Smooth muscle cell of trachea (primary cell): ENCODE measurements at places on chromosomes 12 and 14. TPM values are rescaled to one million over a fixed set of nuclear protein-coding genes. Genes with fewer than 3 reads are reported as not detected.

Gene DEGS2
- total RNA-seq = under 0.01 and 1.5 TPM in 2 replicates

Gene GPR137C
- 0.17 and 0.58 TPM in 2 replicates for total RNA-seq

Gene MGAT4C
- not detected in 2 replicates for total RNA-seq

Gene AKAP6
- total RNA-seq = 0.29 and 0.50 TPM in 2 replicates

Gene DPY19L2
- 0.73 and 2.3 TPM in 2 replicates for total RNA-seq

Gene SAV1
- 50.0 and 60.9 TPM in 2 replicates for total RNA-seq

Gene SDSL
- 5.8 and 6.1 TPM in 2 replicates for total RNA-seq

Gene DCN
- total RNA-seq = 863 and 1,986 TPM in 2 replicates

Gene GPR84
- not detected in 2 replicates for total RNA-seq

Gene SLC7A8
- total RNA-seq = 14.7 and 24.8 TPM in 2 replicates

Gene PPP1CC
- 91.5 and 166 TPM in 2 replicates for total RNA-seq

Gene FOXG1
- total RNA-seq = 0.44 and 0.83 TPM in 2 replicates

Gene BORCS5
- 21.1 and 34.4 TPM in 2 replicates for total RNA-seq

Gene MAP3K9
- total RNA-seq = 0.15 and 0.17 TPM in 2 replicates

Gene C12orf50
- total RNA-seq = 0.17 TPM in 1 of 2 replicates, not detected in the other

Gene SERPINA3
- total RNA-seq = 0.15 and 3.5 TPM in 2 replicates

Gene GPR65
- under 0.01 TPM in 1 of 2 replicates, not detected in the other for total RNA-seq

Gene POTEM
- total RNA-seq = not detected in 2 replicates

Gene SPTB
- total RNA-seq = under 0.01 TPM in 1 of 2 replicates, not detected in the other

Gene FOXN4
- not detected in 2 replicates for total RNA-seq

Gene CFL2
- total RNA-seq = 104 and 154 TPM in 2 replicates

Gene SOX5
- total RNA-seq = 7.9 and 13.4 TPM in 2 replicates

Gene MYO1A
- not detected in 2 replicates for total RNA-seq

Gene RHEBL1
- total RNA-seq = 0.15 TPM in 1 of 2 replicates, not detected in the other

Gene TCTN2
- total RNA-seq = 10.8 and 12.4 TPM in 2 replicates

Gene CARMIL3
- 0.15 and 0.33 TPM in 2 replicates for total RNA-seq

Gene BDKRB2
- total RNA-seq = 67.2 and 253 TPM in 2 replicates

Gene ZDHHC22
- total RNA-seq = not detected in 2 replicates

Gene PTPN6
- total RNA-seq = under 0.01 TPM in 1 of 2 replicates, not detected in the other

Gene PIWIL1
- 0.17 TPM in 1 of 2 replicates, not detected in the other for total RNA-seq

Gene CCDC88C
- 0.15 and 0.17 TPM in 2 replicates for total RNA-seq

Gene GUCY2C
- total RNA-seq = not detected in 2 replicates

Gene NEDD1
- total RNA-seq = 21.2 and 36.1 TPM in 2 replicates

Gene TSPAN19
- under 0.01 TPM in 1 of 2 replicates, not detected in the other for total RNA-seq

Gene DMAC2L
- 4.0 and 9.3 TPM in 2 replicates for total RNA-seq

Gene MYF6
- total RNA-seq = not detected in 2 replicates

Gene KRT80
- total RNA-seq = 0.44 TPM in 1 of 2 replicates, not detected in the other

Gene IFNG-AS1
- not detected in 2 replicates for total RNA-seq

Gene RNF41
- 82.5 and 144 TPM in 2 replicates for total RNA-seq

Gene NGB
- total RNA-seq = not detected in 2 replicates

Gene CLEC4E
- total RNA-seq = not detected in 2 replicates

Gene MYH6
- total RNA-seq = not detected in 2 replicates

Gene RDH11
- 96.3 and 137 TPM in 2 replicates for total RNA-seq

Gene CHGA
- total RNA-seq = 0.15 TPM in 1 of 2 replicates, not detected in the other

Gene TRIM9
- total RNA-seq = 0.15 and 0.50 TPM in 2 replicates

Gene APOLD1
- 2.6 and 13.7 TPM in 2 replicates for total RNA-seq

Gene OR6J1
- total RNA-seq = under 0.01 TPM in 1 of 2 replicates, not detected in the other

Gene COL2A1
- under 0.01 and 0.15 TPM in 2 replicates for total RNA-seq

Gene PRIMA1
- total RNA-seq = not detected in 2 replicates
